Glutamatergic neuron (in vitro differentiated cells): ENCODE measurements at places on chromosomes 4 and X. TPM values are rescaled to one million over a fixed set of nuclear protein-coding genes. Genes with fewer than 3 reads are reported as not detected.

The TMEM31 gene
- not detected for total RNA-seq

The RHOXF2B gene
- not detected for total RNA-seq

The SPANXA2 gene
- not detected for total RNA-seq

The SMIM31 gene
- not detected for total RNA-seq

The GYPA gene
- 1.3 TPM for total RNA-seq

The MAGEA2 gene
- total RNA-seq = 2.7 TPM

The SFRP2 gene
- 0.54 TPM for total RNA-seq

The MAGEA4 gene
- not detected for total RNA-seq

The PLXNA3 gene
- 458 TPM for total RNA-seq

The ANXA10 gene
- total RNA-seq = not detected

The MAOA gene
- total RNA-seq = 2.7 TPM

The UCHL1 gene
- total RNA-seq = 1,012 TPM

DNA sequence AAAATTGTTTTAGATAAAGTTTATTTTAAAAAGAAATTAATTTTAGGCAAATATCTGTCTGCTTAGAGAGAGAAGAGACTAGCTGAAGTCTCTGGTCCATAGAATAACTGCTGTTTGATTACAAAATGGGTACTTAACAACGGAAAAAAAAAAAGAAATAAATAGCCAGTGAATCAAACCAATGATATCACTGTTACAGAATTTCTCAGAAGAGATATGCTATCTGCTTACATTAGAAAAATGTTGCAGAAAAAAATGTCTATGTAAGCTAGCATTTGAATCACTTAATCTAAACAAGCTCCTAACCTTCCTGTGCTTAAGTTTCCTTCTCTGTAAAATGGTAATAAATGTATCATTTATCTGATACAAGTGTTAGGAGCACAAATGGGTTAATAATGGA lies 189.9 kb downstream of the IL15 start:
- no peaks in the 10 kb centered on the region for H3K4me1 ChIP-seq
- no peaks in the 10 kb centered on the region for H3K27me3 ChIP-seq
- H3K36me3 ChIP-seq = no peaks in the 10 kb centered on the region
- no peak overlapping the region for H3K27ac ChIP-seq
- H3K4me3 ChIP-seq = no peak overlapping the region

GRCh38 chr4:169485791-169486742 lies 126.3 kb downstream of the NEK1 start:
- H3K4me1 ChIP-seq = peaks cover 8% of the 10 kb centered on the region
- peak; percentile 27 for DNase-seq
- H3K36me3 ChIP-seq = peaks cover 21% of the 10 kb centered on the region
- peak overlapping the region; percentile 41 for H3K27ac ChIP-seq
- H3K27me3 ChIP-seq = no peaks in the 10 kb centered on the region
- no peak overlapping the region for H3K4me3 ChIP-seq

DNA sequence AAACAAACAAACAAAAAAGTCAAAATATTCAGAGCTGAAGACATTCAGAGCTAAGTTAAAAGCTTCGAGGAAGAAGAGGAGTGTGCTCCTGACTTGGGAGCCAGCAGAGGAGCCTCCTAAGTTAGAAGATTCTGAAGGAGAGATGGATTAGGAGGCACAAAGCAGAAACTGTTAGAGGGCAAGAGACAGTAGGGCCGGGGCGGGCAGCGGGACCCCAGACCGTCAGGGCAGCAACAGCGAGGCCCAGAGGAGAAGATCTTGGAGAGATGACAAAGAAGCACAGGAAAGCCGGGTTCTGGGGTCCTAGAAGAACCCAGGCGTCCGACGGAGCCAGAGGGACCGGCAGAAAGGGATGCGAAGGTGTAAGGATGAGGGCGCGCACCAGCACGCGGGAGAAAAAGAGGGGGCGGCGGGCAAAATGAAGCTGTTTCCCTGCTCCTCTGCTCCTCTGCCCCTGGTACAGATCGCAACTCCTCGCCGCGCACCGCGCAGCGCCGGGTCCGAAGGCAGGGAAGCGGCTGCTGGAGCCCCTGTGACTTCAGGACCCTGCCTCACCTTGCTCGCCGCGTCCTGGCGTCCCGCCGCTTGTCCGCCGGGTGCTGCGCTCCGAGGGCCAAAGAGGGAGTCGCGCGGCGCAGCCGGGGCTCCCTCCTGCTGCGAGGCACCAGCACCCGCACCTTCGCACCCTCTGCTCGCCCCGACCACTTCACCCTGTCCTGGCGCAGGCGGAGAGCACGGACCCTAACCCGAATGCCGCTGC lies 477 bp downstream of the KLHL13 start:
- H3K4me1 ChIP-seq = peaks cover 2% of the 10 kb centered on the region
- peaks cover 3% of the 10 kb centered on the region for H3K27me3 ChIP-seq
- peak overlapping the region; percentile 48 for H3K27ac ChIP-seq

GRCh38 chrX:25925946-25926345 lies 212.2 kb upstream of the MAGEB18 start:
- no peaks in the 10 kb centered on the region for H3K4me1 ChIP-seq
- no peak overlapping the region for H3K27ac ChIP-seq
- H3K36me3 ChIP-seq = no peaks in the 10 kb centered on the region
- no peak overlapping the region for H3K4me3 ChIP-seq
- DNase-seq = no peak

DNA sequence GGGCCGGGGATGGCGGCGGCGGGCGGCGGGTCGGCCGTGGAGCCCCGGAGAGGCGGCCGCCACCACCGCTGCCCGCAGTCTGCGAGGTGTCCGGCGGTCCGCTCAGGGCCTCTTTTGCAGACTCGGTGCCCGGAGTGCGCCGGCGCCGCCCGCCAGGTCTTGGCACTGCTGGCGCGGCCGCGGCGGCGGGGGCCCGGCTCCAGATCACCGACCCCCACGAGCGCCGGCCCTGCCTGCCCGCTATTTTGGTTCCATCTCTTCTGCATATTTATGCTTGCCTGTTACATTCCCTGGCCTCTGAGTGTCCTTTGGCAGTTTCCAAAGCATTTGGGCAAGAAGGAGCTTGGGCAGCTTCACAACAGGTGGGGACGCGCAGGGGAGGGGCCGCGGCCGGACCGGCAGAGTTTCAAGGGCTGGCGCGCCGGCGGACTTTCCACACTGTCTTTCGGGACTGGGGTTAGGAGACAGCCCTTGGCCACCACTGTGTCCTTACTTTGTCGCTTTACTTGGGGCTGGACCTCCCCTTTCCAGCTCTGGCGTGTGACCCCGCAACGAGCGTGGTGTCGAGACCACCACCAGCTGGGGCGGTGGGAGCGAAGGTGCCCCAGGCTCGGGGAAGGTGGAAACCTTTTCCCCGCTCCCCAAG lies 668 bp upstream of the TAPT1 start:
- peak overlapping the region; percentile 94 for H3K4me3 ChIP-seq
- H3K27me3 ChIP-seq = peaks cover 3% of the 10 kb centered on the region
- H3K36me3 ChIP-seq = no peaks in the 10 kb centered on the region
- peak; percentile 68 for DNase-seq

DNA sequence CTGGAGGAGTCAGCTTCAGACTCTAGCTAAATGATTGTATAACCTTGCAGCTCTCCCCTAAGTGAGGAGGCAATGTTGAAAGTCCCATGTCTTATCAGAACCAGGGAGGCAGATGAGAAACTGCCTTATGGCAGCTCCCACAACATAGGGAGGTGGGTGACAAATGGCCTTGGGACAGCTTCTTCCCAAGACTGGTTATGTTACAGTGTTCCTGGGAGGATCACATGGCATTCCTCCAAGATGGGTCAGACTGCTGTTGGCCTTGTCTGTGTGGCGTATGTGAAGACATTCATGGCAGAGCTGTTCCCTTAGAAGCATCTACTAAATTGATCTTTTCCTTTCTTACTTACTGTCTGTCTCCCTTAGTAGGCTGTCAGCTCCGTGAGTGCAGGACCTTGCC lies 42.0 kb downstream of the HPRT1 start:
- H3K27me3 ChIP-seq = peaks cover 2% of the 10 kb centered on the region
- no peak for DNase-seq
- H3K4me3 ChIP-seq = no peak overlapping the region
- no peak overlapping the region for H3K27ac ChIP-seq
- H3K36me3 ChIP-seq = no peaks in the 10 kb centered on the region

GRCh38 chr4:109721033-109721432 lies 8.8 kb downstream of the PLA2G12A start:
- H3K27ac ChIP-seq = no peak overlapping the region
- H3K4me1 ChIP-seq = no peaks in the 10 kb centered on the region
- no peaks in the 10 kb centered on the region for H3K27me3 ChIP-seq
- no peak overlapping the region for H3K4me3 ChIP-seq

DNA sequence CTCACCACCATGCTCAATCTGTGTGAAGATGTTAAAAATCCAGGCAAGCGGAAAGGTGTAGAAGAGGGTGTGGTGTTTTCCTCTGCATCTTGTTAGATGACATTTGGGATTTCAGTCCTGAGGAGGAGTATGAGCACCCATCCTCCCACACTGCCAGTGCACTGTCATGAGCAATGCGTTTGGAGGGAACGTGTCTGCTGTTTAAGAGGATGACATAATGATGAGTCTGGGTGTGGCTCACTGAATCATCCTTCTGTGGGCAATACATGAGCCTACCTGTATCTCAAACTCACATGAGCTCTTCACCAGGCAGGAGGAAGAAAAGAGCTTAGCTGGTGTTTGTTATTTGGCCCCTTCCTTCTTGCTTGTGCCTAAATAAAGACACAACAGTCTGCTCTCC lies 67.9 kb upstream of the ARX start:
- no peaks in the 10 kb centered on the region for H3K4me1 ChIP-seq
- H3K27ac ChIP-seq = no peak overlapping the region
- no peak for DNase-seq
- no peaks in the 10 kb centered on the region for H3K36me3 ChIP-seq

- no peaks in the 10 kb centered on the region for H3K4me1 ChIP-seq
- DNase-seq = no peak
- no peak overlapping the region for H3K4me3 ChIP-seq
Observed at GRCh38 chr4:14857981-14858380, 144.3 kb upstream of the CPEB2 start.

DNA sequence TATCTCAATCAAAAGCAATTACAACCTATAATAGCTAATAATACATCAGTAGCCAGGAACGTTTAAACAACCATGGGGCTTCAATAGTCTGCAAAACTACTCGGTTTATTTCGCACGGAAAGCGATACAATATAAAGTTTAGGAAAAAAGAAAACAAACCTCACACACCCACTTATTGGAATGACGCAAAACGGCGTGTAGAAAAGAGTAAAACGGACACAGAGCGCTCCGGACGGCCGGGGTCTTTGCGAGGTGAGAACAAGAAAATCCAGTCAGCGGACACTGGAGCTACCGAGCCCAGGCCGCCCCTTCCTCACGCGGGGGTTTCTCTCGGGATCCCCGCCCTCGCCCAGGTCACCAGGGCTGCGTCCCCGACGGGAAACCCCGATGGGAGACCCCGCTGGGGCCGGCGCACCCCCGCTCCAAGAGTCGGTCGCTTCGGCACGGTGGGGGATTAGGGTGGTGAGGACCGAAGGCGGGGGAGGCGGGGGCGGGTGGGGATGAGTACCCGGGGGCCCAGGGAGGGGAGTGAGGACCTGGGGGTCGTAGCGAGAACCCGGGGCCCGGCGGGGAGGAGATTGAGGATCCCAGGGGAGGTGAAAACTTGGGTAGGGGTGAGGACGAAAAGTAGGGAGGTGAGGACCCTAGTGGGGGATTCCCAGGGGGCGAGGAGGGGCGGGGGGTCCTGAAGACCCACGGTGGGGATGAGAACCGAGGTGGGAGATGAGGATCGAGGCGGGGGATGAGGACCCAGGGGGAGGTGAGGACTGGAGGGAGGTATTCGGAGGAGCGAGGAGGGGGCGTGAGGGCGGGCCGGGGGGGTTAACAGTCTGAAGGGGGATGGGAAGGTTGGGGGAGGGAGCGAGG lies 737 bp downstream of the NELFA start:
- peaks cover 5% of the 10 kb centered on the region for H3K27me3 ChIP-seq
- peak; percentile 34 for DNase-seq
- peak overlapping the region; percentile 68 for H3K27ac ChIP-seq
- H3K36me3 ChIP-seq = peaks cover 4% of the 10 kb centered on the region
- peak overlapping the region; percentile 94 for H3K4me3 ChIP-seq
- H3K4me1 ChIP-seq = peaks cover 5% of the 10 kb centered on the region

DNA sequence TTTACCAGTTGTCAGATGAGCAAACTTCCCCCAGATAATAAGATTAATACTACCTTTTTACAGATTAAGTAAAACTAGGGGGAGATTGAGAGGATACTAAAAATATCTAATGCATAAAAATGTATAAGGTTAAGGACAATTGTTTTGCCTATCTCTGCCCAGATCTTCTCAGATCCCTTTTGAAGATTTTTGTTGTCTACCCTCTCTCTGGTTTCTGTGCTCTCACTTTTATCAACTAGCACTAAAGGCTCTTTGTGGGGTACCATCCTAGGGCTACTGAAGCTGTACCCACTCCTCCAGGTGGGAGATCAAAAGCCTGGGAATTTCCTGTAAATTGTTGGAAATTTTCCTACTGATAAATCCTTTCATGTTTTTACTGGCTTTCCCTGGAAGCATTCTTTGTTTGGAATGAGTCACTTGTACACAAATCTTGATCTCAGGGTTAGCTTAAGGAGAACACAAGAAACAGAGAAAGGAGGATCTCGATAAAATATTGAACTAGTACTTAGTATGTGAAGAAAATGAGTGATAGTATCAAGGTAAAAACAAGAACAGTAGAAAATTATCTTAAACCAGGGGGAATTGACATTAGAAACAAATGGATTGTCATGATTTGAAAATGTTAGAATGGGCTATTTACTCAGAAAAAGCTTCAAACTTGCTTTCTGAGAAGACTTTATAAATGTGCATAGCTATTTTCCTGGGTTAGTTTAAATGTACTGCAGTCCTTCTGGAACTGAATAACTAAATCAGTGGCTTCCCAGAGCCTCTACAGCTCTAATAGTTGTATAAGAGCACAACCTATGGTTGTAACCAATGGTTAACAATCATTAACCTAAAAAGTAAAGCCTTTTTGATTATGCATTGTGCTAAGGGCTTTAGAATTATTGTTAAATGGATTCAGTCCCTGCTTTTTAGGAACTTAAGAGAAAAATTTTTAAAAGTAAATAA lies 679.9 kb upstream of the MAGEB2 start:
- H3K4me1 ChIP-seq = no peaks in the 10 kb centered on the region
- H3K27me3 ChIP-seq = no peaks in the 10 kb centered on the region
- no peak overlapping the region for H3K27ac ChIP-seq
- no peak overlapping the region for H3K4me3 ChIP-seq
- no peak for DNase-seq
